ENCODE measurements at places on chromosomes 5 and 9. TPM values are rescaled to one million over a fixed set of nuclear protein-coding genes. Genes with fewer than 3 reads are reported as not detected.

GRCh38 chr9:87796196-87796595 is 70.3 kb downstream of the CTSL start:
- no peak for DNase-seq

DNA sequence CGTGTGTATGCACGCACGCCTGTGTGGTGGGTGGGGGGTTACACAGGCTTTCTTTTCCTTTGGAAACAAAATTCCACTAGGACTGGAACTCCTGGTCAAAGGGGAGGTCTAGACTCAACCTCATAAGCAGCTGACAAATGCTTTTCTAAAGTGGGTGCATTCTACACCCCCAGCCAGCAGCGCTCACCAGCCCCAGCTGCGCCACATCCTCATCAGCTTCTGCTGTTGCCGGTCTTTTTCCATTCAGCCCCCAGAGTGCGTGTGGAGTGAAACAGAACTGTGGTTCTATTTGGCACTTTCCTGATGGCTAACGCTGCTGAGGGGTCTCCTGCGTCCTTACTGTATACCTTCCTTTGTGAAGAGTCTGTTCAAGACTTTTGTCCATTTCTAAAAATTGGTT is 77.6 kb upstream of the SARDH start:
- no peak for DNase-seq

- no peak for DNase-seq
These were observed 133.0 kb downstream of the SMC2 start for GRCh38 chr9:104227108-104227507.

- no peak for DNase-seq
These were observed 720 bp downstream of the NUDT12 start for GRCh38 chr5:103561685-103562452.

ALDOB gene
- not detected for total RNA-seq

C5orf52 gene
- not detected for total RNA-seq

BTNL8 gene
- total RNA-seq = 0.46 TPM

SPATA31A3 gene
- total RNA-seq = not detected

PCDHA9 gene
- 0.04 TPM for total RNA-seq
